ENCODE measurements at places on chromosomes 2 and 18.

DNA sequence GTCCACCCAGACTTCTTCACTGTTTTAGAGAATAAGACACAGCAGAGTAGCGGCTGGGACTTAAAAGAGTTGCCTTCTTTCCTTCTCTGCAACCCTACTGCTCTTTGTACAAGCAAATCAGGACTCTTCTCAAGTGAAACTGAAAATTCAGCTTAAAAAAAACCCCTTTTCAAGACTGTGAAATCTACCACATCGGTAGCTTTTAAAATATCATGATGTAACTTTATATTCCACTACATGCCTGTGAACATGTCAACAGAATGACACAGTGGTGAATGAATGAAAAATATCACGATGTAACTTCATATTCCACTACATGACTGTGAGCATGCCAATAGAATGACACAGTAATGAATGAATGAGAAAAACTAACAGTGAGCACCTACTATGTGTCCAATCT lies 53.4 kb downstream of the TCF4 start:
- DNase-seq: no peak

DNA sequence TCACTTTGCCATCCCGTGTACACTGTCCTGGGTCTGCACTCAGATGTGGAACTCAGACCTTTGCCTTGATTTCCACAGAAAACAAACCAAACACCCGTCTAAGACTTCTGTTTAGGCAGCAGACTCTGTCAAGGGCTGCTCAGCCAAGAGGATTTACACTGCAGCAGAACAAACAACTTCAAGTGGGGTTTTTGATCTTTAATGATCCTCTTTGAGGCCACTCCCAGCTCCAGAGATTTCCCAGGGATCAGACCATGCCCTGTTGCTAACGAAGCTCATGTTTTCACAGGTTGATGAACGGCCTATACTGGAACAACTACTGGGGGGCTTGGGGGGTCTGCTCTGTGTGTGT lies 52.5 kb upstream of the LGALSL start:
- no peak for DNase-seq

GRCh38 chr2:119259296-119259860 lies 35.7 kb downstream of the STEAP3 start:
- DNase-seq: no peak

DNA sequence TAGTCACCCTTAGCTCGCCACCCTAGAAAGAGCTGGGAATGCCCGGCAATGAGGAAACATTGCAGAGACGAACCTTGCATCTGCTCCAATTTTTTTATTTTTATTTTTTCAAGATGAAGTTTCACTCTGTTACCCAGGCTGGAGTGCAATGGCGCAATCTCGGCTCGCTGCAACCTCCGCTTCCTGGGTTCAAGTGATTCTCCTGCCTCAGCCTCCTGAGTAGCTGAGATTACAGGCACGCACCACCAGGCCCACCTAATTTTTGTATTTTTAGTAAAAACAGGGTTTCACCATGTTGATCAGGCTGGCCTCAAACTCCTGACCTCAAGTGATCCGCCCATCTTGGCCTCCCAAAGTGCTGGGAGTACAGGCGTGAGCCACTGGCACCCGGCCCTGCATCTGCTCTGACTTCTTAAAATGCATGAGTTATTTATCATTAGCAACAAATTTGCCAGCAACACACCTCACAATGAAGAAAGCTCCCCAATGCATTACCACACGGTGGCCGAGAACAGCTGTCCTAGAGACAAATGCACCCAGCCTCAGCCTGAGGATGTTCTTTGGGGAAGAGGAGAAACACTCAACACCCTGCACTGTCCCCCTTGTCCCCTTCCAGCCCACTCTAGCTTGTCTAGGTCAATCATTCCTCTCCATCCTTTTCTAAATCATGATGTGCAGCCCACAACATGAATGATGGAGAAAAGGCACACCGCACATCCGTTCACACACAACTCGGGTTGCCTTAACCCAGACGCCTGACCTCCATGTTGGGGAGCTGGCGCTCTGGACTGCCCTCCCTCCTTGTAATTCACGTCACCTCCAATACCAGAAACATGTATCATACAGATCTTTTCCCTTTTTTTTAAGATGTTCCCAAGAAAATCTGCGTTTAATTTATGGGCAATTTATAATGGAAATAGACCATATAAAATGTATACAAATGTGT lies 46.9 kb downstream of the TTC32 start:
- DNase-seq: no peak

GRCh38 chr2:168120730-168121129 lies 126.7 kb downstream of the STK39 start:
- DNase-seq: no peak

- DNase-seq: no peak
Observed at GRCh38 chr18:67410075-67411070, 106.1 kb downstream of the DSEL start.

DNA sequence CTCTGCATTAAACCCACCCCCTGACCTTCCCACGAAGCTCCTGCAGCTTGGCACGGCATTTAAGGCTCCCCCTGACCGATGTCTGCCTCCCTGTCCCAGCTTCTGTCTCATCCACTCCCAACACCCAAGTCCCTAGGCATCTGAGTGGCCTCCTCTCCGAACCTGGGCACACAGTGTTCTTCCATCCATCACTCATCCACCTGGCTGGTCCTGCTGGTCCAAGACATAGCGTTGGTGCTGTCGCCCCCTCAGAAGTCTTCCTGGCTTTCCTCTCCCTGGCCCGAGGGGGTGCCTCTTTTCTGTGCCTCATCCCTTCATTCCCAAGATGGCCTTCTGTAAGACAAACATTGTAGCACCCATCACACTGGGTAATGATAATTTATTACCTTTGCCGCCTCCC lies 323.6 kb downstream of the GBX2 start:
- DNase-seq: no peak

DNA sequence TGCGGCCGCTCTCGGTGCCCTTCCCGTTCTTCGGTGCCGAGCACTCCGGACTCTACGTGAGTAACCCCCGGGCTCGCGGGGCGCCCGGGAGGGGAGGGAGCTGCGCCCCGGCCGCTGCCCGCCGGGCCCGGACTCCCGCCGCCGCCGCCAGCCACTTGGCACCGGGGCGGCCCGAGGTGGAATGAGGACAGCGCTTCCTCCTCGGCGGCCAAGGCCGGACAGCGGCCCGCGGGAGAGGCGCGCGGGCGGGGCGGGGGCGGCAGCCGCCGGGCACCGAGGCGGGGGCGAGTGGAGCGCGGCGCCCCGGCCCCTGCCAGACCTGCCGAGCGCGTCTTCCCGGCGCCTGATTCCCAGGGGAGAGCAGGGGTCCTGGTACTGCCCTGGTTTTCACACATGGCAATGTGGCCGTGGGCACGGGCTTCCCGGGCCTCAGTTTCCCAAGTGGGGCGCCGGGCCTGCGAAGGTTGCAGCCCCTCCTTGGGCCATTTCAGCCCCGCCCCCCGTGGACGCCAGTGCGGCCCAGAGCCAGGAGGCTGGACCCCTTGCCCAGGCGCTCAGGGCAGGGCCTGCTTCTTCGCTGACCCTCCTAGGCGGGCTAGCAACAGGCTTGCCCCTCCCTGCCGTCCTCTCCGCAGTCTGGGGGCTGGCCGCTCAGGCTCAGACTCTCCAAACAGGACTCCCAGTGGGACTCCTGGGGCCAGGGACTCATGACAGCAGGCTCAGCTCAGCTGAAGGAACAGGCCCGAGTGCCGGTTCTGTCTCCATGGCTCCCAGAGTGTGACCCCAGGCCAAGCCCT lies 775 bp downstream of the SNED1 start:
- DNase-seq: no peak

- DNase-seq: no peak
Observed at GRCh38 chr2:240931319-240931949, 25.3 kb downstream of the CROCC2 start.

GRCh38 chr2:199778655-199779054 lies 72.3 kb downstream of the FTCDNL1 start:
- DNase-seq: peak; percentile 42

DNA sequence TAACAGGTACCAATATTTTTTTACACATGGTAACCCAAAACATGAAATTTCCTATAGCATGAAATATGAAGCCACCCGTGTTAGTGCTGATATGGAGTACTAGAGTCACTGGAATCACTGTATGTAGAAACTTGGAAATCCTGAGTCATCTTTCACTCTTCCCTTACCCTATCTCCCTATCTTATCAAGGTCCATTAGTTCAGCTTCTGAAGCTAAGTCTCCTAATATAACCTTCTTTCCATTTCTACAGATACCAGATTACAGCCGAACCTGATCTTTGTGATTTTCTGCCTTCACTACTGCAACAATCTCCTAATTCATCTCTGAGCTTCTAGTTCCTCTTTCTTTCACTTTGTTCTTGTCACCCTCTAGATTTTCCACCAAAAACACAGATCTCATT lies 59.0 kb downstream of the SEPTIN10 start:
- DNase-seq: no peak

DNA sequence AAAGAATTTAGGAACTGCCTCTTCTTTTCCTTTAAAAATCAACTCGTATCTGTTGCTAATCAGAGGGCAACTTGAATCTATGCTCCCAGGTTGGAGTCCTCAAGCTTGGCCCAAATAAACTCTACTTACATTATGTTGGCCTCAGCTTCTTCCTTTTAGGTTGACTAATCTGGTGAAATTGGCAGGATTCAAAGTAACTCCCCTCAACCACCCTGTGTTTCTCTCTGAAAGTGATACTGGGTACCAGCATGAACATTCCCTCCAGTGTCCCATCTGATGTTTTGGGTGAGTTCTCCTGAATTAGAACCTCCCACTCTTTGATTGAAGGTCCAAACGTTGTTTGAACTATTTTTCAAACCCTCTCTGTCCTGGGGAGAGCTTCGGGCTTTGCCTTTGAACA lies 41.3 kb upstream of the MSH6 start:
- no peak for DNase-seq

DNA sequence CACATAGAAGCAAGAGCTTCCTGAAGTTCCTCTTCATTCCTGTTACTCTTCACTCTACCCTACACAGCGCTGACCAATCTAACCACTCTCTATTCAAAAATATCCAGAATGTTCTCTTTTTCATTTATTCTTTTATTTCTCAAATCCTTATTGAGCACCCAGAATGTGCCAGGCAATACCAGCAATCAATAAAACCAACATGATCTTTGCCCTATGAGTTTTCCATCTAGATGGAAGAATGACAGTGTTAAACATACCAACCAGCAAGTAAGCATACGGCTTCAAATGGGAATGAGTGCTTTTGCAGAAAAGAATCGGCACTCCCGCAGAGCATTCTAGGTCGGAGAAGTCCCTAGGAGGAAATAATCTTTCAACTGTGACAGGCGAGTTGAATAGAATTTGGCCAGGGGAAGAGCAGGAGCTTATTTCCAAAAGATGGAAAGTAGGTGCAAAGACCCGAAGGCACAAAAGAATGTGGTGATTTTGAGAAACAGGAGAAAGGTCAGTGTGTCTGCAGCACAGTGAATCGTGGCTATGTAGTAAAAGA lies 217.8 kb upstream of the MEIS1 start:
- DNase-seq: no peak

GRCh38 chr2:126662621-126663020 lies 6.7 kb downstream of the GYPC start:
- DNase-seq: no peak

GRCh38 chr2:100683231-100683630 lies 120.4 kb downstream of the PDCL3 start:
- no peak for DNase-seq

DNA sequence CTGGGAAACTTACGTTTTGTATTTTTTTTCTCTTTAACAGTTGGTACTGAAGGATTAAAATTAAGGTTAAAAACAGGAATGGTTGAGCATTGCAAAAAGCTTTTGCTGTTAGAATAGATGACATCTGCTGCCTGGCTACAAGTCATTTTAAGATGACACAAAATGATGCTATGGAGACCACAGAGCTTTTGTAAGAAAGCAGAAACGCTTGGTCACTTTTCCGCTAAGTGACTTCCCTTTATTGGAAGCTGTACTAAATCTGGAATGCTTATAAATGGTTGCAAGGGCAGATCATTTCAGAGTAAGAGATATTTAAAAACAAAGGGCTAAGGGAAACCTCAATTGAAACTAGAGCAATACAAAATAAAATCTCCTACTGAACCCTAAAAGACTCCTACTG lies 544.0 kb downstream of the STK39 start:
- no peak for DNase-seq

DNA sequence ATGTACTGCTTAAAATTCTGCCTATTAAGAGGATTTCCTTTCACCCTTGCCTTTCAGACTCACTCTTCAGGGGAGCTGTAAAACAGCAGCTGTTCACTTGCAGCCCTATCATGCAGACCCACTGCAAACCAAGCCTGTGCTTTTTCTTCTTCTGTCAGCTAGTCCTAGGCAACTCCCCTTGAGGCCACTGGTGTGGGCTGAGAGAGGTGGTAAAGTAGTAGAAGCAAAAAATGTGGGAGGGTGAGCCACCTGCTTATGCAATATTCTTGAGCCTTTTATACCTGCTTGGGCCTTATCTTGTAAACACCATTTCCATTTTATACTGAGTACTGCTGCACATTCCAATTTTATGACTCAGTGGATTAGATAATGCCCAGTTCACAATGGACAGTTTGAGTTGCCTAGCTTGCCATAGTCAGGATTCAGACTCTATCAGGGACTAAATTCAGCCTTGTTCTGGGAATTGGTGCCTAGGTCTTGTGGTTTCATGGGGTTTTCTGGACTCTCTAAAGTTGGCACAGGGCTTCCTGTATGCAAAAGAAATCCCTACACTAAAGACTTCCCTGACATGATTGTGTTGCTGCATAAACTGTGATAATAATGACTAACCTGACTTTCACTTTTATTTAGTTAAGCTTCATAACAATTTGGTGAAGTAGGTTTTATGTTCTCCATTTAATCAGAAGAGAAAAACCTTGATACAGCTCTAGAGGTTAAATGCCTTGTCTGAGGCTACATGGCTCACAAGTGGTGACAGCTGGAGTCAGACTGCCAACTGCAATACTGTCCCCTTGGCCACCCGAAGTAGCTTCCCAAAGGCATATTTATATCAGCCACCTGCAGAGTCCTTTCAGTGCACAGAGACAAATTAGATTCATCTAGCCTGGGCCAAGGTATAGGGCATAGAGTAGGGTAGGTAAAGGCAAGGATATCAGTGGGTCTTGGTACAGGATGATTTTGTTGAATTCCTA lies 47.4 kb upstream of the KDM3A start:
- DNase-seq: no peak

DNA sequence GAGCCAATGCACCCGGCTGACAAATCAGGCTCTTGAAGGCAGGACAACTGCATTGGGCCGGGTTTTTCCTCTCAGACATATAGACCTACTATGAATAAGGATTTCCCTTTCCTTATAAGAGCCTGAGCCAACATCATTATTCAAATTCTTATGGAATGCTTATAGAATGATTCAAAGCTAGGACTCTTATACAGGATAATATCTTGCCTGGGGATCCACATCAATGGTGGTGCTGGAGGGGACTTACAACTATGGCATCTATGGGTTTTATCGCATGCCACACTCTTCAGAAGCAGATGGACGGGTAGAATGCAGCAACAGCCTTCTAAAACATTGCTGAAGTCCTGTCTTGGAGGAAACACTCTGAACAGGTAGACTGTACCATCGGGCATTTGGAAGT lies 296.8 kb upstream of the KYNU start:
- no peak for DNase-seq

Measured in SK-N-MC (cell line).